Stimulated activated CD4-positive, alpha-beta T cell treated with anti-CD3 and anti-CD28 coated beads, Interleukin-2, amount 100 ng/mL, for 24 hours (primary cell): ENCODE measurements at places on chromosomes 5 and 9.

DNA sequence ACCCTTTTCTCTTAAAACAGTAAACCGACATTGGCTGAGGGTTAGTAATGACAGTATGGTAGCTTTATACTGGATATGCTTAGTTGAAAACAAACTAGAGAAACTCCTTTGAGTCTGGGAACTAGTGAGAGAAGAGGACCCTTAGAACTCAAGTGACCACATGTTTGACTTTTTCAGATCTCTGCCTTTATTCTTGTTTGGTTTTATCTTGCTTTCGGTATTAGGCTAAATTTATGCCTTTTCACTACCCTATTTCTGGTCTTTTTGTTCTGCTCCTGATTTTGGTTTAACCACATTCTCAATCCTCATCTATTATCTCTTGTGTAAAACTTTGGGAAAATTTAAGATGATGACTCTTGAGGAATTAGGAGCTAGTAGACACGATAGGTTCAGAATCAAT is 11.0 kb downstream of the SNAPC3 start:
- no peak for DNase-seq

GRCh38 chr9:96655198-96655851 is at the start of gene PRXL2C:
PRXL2C (minus strand) TSS chr9:96655317; CDS start chr9:96655281, 36 bp downstream.
- peak; percentile 83 for DNase-seq

DNA sequence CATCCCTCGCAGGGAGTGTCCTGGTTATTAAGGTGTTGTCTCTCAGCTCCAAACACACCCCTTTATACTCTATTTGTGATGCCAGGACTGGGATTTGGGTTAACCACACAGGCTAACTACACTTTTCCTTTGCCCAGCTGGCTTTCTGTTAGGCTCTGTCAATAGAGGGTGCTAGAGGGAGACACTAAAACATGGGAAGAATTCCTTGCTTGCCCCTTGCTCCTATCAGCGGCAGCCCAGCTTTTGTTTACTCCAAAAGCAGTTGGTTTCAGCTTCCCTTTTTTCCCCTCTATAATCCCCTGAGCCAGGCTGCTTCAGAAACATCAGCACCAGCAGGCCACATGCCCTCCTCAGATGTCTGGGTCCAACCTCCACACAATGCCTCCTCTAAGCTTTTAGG is 297.1 kb downstream of the KCTD16 start:
- no peak for DNase-seq

DNA sequence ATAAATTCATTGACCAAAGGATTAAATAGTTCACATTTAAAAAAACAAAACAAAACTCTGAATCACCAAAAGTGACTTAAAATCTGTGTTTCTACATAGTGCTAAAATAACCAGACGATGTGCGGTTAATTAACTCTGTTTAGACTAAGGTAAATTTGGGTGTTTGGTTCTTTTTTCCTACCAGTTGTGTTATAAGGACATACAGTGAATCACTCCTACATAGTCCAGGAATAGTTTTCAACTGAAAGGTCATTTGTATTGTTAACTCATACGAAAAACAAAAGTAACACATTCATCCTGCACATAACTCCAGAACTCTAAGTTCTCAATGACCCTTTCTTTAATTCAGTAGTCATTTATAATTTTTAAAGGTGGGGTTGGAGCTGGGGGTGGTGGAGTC is 203.7 kb downstream of the GLIS3 start:
- no peak for DNase-seq

GRCh38 chr5:135053278-135053677 is 19.2 kb upstream of the PITX1 start:
- no peak for DNase-seq

GRCh38 chr9:125341566-125341965 is 79.9 kb downstream of the GAPVD1 start:
- DNase-seq, result no peak

GRCh38 chr5:169791251-169791650 is 154.2 kb downstream of the DOCK2 start:
- no peak for DNase-seq

- no peak for DNase-seq
Observed at GRCh38 chr5:157978061-157978460, 119.1 kb upstream of the CLINT1 start.

DNA sequence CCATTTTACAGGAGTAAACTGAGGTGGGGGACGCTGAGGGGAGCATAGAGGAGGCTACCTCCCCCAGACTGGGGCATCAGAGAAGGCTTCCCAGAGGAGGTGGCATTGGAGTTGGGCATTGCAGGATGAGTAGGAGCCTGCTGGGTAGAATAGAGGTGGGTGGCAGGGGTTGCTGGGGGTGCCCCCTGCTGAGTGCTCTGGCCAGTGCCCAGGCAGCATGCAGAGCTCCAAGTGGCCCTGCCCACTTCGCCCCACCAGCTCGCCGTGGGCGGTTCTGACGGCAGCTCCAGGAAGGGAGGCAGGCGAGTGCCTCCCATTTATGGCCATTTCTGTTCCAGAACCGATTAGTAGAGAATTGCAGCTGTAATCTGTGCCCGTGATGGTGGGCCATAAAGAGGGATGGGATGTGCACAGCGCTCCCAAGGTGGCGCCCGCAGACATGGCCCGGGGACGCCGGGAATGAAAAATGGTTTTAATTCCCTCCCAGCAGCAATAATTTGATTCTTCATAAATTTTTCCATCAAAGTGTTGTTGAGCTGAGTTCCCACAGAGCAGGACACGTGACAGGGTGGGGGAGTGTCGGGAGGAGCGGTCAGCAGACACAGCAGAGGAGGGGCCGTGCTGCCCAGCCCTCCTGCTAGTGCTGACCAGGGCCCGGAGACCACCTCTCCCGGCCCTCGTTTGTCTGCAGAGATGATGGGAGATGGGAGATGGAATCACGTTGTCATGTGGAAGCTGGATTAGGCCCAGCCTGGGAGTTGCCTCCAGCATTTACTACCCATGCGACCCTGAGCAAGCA is 75.5 kb downstream of the LMX1B start:
- no peak for DNase-seq

DNA sequence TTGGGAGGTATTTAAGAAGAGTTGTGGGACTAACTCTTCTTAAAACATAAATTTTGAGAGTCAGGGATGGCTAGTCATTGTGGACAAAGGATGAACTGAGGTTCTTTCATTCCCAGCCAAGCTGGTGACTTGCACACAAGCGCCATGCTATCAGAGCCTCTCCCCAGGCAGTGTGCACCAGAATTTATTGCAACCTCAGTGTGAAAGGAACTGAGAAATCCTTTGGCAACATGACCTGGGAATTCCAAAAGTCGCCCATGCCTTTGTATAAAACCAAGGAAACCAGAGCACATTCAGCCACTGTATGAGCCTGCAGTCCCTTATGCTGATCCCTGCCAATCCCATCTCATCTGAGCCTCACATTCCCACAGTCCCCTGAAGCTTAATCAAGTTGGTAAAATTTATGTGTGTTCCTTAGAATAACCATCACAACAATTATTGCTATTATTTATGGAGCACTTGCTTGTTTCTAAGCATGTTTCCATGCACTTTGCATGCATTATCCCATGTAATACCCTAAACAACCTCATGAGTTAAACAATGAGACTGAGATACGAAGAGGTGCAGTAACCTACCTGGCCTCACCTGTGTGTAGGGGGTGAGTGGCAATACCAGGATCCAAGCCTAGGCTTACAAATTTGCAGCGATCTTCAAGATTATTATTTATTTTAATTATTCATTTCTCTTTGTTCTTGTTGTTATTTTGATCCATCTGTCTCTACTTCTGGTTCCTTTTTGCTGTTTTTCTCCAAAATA is 116.4 kb downstream of the NTRK2 start:
- DNase-seq, result no peak

DNA sequence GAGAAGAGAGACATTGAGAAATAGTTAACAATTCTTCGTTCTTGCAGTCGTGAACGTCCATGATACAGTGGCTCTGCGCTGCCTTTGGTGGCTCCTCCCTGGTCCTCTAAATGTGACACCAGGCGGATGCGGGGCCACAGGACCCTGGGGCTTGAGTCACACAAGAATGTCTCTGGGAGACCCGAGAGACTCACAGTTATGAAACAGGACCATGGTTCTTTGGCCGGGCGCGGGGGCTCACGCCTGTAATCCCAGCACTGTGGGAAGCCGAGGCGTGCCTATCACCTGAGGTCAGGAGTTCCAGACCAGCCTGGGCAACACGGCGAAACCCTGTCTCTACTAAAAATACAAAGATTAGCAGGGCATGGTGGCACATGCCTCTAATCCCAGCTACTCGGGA is 767 bp upstream of the ZDHHC11 start:
- DNase-seq, result no peak

DNA sequence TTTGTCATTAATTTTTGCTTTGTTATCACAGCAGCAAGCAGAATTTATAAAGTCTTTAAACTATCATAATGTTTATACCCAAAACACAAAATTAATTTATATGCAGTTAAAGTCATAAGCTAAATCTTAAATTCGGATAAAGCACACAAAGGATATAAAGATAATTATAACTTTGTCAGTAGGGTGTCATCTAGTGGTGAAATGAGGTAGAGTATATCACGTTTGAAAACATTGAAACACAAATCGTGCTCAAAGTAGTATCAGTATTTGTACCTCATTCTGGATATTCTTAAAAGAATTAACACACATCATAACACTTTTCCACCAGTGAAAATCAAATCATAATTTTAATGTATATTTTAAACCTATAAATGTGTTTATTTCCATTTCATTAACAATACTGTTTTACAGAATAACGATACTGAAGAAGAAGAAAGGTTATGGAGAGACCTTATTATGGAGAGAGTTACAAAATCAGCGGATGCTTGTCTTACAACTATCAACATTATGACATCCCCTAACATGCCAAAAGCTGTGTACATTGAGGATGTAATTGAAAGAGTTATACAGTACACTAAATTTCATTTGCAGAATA is 129.5 kb downstream of the NIPBL start:
- DNase-seq, result no peak

DNA sequence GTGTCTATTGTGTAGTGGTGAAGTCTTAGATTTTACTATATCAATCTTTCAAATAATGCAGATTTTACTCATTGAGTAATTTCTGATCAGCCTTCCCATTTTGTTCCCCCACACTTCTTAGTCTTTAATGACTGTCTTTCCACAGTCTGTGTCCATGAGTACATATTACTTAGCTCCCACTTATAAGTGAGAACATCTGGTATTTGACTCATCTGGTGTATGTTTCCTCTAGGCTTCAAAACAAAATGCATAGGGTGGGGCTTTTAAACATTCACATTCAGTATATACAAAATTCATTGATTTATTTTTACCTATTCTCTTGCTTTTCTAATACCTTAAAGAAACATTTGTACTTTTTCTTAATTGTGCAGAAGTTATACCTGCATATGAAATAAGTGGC is 513.0 kb downstream of the MTRR start:
- no peak for DNase-seq

DNA sequence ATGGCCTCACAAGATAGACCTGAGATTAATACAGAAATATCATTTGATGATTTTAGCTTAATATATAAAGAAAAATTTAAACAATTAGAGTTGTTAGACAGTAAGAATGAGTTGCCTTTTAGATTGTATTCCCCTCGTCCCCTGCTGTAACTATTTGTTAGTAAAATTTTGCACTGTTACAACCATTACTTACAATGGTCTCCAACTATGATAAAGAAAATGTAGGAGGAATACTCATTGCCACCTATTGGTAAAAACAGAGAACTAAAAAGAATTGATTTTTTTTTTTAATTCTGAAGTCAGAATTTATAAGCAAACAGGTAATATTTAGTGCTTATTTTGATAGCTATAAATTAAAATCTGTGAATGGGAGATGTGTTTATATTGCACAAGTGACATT is 937.6 kb downstream of the TLE4 start:
- no peak for DNase-seq

- DNase-seq, result no peak
Observed at GRCh38 chr9:131391020-131391419, 2.9 kb upstream of the PRRC2B start.

GRCh38 chr9:103941104-103941503 is 153.0 kb upstream of the SMC2 start:
- no peak for DNase-seq

DNA sequence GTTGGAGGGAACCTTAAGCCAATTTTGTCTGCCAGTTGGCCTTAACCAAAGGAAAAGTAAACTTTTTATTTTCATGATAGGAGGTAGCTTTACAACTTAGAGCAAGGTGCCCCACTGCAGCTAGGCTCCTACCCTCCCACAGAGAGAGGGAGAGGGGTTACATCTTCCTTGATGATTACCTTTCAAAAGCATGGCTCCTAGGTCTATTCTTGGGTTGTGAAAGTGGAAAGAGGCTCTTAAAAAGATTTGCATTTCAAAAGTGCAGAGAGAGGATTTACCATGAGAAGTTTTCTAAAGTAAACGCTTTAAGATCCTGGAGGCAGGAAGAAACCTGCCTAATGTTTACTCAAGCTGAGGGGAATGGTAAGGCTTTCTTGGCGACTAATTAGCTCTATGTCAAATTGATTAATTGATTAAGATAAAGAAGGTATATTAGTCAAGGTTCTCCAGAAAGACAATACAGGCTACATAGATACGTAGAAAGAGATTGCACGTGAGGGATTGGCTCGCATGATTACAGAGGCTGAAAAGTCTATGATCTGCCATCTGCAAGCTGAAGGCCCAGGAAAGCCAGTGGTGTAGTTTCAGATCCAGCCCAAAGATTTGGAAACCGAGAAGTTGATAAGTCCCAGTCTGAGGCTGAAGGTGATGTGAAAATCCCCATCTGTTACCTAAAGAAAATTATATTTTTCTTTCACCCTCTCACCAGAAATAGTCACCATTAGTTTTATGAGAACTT is 333.8 kb upstream of the CTNND2 start:
- no peak for DNase-seq

DNA sequence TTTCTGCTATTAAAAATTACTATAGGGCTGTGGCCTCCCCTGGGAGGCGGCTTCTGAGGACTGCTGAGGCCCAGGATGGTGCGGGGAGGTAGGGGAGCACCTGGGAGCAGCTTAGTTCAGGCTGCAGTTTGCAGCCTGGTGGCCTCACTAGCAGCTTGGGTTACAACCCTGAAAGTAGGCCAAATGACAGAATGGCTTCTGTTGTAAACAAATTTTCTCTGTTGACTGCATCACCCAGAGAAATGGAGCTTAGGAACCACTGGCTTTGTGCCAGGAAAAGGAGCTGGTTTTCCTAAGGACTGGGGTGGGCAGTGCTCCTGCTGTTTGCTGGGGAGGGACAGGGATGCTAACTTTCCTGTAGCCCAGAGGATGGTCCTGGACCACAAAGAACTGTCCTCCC is 130.3 kb downstream of the ENTREP1 start:
- DNase-seq, result no peak

DNA sequence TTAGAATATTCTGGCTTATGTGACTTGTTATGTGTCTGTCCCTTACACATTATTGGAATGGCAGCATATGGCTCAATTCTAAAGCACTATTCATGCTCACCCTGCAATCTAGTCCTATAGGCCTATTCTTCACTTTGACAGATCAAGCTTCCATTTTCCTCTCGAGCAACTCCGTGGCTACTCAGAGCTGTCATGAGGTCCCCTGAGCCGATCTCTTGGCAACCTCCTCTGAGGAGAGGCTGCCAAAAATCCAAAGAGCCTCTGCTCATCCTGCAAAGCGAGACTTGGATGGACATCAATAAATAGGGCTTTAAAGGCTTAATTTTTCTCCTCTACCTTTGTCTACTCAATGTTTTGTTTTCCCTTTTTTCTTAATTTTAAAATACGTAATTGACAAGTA is 163.8 kb downstream of the GABRB2 start:
- no peak for DNase-seq

- no peak for DNase-seq
Observed at GRCh38 chr9:81461196-81461595, 228.2 kb downstream of the TLE1 start.

GRCh38 chr5:58542709-58543108 is 40.2 kb upstream of the RAB3C start:
- DNase-seq, result no peak
